ENCODE measurements at places on chromosomes 1 and 21.
A peak's percentile ranks its signal among the peaks of the same experiment; 100 is the strongest.

- DNase-seq: no peak
Observed at GRCh38 chr1:66265796-66266195, 268.2 kb upstream of the SGIP1 start.

DNA sequence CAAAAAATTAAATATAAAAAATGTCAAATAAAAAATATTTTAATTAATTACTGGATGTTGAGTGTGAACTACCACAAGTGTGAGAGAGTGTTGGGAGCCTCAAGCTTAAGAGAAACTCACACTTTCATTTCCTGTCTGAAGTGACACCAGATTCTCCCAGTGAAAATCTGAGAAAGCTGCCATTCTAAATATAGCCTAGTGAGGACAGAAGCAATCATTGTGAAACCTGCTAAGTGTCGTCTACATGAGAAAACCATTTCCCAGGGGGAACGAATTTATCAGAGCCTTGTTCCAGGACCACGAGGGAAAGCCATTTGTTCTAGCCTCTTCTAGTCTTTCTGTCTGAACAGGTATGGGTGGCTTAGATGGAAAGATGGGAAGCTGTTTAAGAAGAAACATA, 329.3 kb upstream of the PRMT6 start:
- DNase-seq: no peak

DNA sequence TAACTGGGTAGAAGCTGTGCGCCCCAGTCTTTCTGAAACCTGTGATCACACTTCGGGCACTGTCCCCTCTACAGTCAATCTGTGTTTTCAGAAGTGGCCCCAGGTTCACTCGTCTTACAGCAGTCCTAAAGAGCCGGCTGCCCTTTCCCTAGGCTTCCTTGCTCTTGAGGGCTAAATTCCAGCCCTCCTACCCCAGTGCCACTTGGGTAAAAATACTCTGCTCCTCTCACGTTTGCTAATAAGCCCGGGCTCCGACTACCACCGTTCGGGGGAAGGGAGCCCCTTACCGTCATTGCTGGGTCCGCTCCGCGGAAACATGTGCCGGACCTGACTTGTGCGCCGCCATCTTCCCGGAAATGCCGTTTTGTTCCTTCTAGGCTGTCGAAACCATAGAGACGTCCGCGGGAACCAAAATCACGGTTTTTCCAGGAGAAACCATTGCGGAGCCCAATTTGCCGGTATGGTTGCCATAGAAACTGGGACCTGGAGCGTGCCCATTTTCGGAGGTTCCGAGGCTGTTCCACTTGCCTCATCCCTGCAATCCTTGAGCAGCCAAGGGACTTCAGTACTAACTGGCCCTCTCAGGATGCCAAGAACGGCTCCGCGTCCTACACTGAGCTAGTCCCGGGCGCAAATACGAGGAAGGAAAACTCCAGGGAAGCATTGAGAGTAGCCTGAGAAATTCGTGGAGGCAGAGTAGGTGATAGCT, at the start of gene GPATCH4:
GPATCH4 (minus strand) TSS at position 358 of the 709 bp plus-strand sequence.
- peak; percentile 61 for DNase-seq

DNA sequence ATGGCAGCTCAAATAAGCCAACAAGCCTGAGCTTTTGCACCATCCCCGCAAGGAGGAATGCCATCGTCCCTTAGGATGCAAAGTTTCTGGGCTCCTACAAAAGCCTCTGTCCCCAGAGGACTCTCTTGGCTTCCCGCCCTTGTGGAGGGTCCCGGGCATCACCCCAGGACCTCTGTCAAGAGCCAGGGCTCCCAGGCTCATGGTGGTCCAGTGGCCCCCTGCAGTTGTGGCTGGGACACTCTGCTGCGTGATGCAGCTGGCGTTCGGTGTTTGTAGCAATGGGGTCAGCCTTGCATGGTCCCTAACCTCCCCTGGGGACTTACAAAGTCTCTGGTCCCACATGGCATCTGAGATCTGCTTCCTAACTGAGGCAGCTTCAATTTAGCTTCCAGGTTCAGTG, 104.7 kb downstream of the RIPK4 start:
- no peak for DNase-seq

- no peak for DNase-seq
Observed at GRCh38 chr1:34784751-34785221, 3.8 kb downstream of the GJB3 start.

- DNase-seq: no peak
Observed at GRCh38 chr1:167165219-167165618, 55.5 kb upstream of the POU2F1 start.

DNA sequence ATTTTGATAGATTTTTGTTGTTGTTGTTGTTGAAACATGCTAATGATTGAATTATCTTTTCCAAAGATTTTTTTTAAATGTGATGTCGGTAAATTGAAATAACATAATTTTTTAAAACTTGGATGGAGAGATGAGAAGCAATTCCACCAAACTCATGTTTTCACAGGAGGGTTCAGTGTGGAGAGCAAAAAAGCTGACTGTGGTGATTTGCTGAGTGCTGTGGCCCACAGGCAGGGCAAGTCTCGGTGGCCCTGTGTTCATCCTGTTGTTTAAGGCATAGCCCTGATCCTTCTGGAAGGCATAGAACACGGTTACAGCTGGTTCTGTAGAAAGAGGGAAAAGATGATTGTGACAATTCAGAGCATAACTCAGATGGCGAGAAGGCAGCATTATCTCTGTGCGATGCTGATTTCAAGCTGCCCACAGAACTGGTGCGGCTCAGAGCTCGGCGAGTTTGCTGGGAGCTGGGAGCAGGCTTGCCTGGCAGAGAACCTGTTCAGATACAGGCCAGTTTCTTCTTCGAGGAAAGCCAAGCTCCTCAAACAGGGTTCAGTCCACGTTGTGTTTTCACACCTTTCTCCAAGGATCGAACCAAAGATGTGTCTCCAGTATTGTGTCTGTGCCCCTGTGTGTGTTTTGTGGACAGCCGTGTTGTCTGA, 127.1 kb downstream of the HUNK start:
- no peak for DNase-seq

DNA sequence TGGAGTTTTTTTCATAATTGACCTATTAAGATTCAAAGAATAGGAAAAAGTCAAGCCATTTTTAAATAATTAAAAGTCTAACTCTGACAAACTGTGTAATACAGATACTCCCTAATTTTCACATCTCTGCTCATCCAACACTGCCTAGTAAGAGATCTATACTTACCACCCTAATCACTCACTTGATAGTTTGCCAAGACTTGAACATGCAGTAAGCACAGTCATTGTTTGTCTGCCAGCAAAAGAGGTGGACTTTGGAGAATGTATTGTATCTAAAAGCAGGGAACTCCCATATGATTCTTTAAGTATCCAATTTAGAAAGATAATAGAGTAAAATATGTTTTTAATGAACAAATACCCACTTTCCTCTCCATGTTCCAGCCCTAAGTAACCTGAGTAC, 15.5 kb downstream of the TMEM59 start:
- DNase-seq: no peak

- no peak for DNase-seq
Observed at GRCh38 chr1:119903443-119903835, 7.1 kb upstream of the ADAM30 start.

- DNase-seq: peak; percentile 24
Observed at GRCh38 chr1:31762726-31763670, 1.1 kb downstream of the ADGRB2 start.

Data from activated CD4-positive, CD25-positive, alpha-beta regulatory T cell (primary cell).